ENCODE measurements at places on chromosomes 16 and 17.

- DNase-seq = no peak
Observed at GRCh38 chr16:83441517-83441916, 366.3 kb upstream of the HSBP1 start.

DNA sequence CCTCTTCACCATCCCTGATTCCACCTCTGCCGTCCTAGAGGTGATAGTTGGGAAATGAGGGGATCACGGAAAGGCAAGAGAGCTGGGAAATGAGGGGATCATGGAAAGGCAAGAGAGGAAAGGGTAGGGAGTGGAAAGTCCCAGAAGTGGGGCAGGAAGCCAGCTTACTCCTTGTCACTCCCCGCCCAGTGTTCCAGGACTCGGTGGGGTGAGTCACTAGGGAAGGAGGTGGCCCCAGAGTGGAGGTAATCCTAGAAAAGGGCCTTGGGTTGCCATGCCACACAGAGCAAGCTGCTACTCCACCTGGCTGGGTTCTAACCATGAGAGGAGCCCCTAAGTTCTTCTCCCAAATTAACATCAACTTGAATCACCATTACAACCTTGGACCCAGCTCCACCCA is 14.8 kb downstream of the ALOXE3 start:
- DNase-seq = no peak

- no peak for DNase-seq
Observed at GRCh38 chr17:7253082-7253481, 1.1 kb downstream of the ELP5 start.

DNA sequence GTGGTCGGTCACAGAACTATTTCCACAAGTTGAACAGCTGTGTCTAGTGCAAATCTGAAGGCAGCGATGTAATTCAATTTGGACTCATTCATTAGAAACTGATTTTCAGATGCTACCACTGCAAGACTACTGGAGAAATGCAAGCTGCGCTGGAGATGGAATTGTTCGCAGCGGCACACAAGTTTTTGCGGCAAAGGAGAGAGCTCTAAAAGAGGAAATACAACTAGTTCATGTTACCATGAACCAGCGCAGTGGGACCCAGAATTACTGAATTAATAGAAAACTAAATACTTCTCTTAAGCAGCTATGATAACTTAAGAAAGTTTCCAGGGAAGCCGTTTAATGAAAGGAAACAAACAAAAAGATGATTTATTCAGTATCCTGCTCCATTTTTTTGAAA is 1.9 kb downstream of the CREBBP start:
- DNase-seq = no peak

DNA sequence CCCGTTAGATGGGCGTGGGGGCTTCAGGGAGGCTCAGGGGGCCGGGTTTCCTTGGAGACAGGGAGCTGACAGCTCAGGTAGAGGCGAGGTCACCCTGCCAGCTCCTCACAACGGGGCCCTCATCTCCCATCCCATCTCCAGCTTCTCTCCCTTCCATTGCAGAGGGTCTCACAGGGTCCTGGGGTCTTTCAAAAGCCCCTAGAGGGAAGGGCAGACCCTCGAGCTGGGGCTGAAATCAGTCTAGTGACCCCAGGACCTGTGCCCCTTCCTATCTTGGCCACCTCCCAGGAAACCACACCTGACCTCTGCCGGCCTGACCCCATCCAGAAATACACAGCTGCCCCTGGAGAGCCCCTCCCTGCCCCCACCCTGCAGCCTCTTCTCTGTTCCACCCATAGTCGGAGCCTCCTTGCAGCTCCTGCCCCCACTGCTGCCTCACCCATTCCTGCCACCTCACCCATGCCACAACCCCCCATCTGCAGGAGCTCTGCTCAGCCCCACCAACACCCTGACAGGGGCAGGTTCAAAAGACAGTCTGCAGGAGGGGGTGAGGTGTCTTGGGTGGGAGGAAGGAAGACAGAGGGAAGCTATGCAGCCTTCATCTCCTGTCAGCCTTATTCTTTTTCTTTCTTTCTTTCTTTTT is 23.4 kb downstream of the PIK3R5 start:
- no peak for DNase-seq

DNA sequence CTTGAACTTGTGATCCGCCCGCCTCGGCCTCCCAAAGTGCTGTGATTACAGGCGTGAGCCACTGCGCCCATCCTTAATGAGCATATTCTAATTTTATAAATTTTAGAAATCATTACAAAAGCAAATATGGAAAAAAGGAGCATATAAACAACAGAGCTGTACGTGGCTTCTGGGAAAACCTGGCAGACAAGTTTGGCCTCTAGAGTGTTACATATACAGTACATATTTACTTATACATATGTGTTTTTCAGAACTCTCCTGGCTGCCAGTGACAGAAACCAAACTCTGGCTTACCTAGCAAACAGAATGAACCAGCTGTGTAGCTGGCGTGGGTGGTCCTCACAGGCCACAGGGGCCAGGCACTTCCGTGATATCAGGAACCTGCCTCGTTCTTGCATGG is 10.1 kb downstream of the DRC3 start:
- DNase-seq = no peak

GRCh38 chr17:6555331-6556120 is 829 bp downstream of the PITPNM3 start:
- no peak for DNase-seq

DNA sequence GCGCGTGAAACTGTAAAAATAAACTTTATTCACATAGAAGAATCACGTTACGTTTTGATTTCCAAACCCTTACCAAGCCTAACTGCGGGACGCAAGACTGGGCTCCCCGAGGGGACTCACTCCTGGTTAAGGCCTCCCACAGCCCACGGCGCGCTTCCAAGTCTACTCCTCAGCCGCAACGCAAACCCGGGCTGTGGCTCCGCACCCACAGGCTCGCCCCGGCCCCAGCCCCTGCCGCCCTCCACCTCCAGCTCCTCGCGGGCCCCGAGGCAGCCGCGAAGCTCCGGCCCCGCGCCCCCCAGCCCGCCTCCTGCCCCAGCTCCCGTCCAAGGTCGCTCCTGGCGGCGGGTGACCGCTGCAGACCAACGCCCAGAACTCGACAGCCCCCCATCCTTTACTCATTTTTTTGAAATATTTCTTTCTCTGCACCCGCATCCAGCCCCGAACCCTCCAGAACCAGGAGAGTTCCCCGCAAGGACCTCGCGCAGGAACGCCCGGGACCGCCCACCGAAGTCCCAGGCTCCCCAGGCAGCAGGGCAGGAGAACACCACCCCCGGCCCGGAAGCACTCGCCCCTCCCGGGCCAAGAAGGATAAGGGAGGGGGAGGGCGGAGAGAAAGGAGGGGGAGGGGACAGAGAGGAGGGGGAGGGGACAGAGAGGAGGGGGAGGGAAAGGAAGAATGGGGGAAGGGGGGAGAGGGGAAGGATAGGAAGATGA is 912 bp downstream of the USP22 start:
- no peak for DNase-seq

DNA sequence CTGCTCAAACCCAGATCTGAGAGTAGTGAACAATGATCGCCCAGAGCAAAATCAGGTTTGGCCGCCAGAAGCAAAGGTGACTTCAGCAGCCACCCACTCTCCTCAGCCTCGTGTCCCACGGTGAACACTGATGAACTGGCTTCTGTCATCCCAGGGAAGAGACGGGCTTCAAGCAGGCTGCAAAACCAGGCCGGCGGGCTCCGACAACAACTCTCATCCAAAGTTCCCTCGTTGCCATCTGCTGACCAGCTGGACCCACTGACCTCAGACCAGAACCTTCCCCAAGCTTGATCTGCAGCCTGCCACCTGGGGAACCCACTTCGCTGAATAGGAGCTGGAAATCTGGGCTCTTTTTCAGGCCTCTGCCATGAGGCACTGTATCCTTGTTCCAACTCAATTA is 69.6 kb upstream of the MRTFB start:
- DNase-seq = no peak

GRCh38 chr17:65229621-65229995 is 92.4 kb downstream of the RGS9 start:
- DNase-seq = no peak

DNA sequence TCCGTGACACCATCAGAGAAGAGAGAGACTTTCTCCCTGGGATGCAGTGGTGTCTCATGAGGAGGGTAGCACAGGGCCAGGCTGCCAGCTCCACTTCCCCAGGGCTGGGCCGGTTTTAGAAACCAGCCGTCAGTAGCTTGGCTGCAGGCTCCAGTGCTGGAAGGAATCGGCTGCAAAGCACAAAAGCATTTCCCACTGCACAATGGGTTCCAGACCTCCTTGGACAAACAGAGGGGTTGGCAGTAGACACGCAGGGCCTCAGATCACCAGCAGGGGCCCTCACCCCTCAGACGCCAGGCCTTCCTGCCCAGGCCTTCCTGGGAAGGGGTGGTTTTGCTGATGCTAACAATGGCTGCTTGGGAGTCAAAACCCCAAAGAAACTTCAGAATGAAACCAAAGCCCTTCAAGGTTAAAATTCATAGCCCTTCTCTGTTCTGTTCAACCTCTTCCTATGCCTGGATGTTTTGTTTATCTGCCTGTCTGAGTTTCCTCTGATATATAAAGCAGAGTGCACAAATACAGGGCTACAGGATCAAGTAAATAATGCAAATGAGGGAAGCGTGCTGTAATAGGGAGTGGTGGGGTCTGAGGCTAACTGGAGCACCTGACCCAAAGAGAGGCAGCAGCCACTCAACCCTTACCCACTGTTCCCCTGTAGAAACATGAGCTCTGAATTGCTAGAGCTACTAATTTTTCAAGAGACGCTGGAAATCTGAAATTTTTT is 26.2 kb downstream of the TEKT5 start:
- peak; percentile 0 for DNase-seq

DNA sequence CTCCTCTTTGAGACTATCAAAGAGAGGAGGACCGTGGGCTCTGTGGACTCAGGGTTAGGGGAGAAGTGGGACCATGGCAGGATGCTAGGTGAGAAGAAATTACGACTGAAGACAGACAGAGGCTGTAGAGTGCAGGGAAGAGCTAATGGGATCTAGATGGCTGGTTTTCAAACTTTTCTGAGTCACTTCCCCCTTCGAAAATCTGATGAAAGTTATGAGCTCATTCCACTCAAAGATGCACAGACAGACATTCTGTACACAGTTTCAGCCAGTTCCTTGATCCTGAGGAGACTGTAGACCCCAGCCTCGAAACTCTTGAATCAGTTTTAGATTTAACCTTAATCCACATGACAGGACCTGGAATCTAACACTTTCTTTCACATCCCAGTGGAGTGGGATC is 40.7 kb downstream of the RGS9 start:
- no peak for DNase-seq

DNA sequence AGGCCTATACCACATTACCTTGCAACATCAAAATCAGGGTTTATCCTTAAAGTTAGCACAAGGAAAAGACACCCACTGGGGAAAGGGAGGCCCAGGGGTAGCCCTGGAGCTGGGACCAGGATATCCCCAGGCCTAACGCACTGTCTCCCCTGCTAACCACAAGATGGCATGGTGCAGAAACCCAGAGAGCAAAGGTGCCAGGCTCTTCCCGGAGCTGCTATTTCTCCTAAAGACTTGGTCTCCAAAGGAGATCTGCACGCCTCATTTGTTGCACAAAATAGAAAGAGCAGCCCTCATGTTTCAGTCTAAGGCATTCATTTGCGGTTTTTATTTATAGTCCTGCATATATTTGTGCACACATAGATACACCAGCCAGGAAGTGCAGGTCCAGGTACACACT is 408.6 kb downstream of the SOX9 start:
- DNase-seq = no peak

DNA sequence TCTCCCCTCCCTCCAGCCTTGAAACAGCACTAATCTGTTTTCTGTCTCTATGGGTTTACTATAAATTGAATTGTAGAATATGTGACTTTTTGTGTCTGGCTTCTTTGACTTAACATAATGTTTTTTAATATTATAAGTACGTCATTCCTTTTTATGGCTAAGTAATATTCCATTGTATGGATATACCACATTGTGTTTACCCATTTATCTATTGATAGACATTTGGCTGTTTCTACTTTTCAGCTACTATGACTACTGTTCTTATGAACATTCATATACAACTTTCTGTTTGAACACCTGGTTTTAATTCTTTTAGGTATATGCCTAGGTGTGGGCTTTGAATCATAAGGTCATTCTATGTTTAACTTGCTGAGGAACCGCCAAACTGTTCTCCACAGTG is 961.9 kb downstream of the CDH8 start:
- DNase-seq = no peak

GRCh38 chr17:75894049-75894733 is 2.6 kb downstream of the TRIM65 start:
- DNase-seq = no peak

DNA sequence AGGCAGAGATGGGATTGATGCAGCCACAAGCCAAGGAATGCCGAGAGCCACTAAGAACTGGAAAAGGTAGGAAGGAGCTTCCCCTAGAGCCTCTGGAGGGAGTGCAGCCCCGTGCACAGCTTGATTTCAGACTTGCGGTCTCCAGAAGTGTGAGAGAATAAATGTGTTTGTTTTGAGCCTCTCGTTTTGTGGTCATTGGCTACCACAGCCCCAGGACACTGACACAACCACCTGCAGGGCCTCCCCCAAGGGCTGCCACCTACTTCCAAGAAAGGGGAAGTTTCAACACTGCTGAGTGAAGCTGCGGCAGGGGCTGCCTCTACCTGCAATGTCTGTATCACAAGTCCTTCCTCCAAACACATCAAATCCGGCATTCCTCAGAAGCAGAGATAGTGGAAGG is 346.9 kb downstream of the C16orf95 start:
- no peak for DNase-seq

- DNase-seq = no peak
Observed at GRCh38 chr16:80283466-80284392, 257.1 kb upstream of the DYNLRB2 start.

GRCh38 chr16:66551348-66551759 is 1.0 kb upstream of the CKLF start:
- DNase-seq = no peak

DNA sequence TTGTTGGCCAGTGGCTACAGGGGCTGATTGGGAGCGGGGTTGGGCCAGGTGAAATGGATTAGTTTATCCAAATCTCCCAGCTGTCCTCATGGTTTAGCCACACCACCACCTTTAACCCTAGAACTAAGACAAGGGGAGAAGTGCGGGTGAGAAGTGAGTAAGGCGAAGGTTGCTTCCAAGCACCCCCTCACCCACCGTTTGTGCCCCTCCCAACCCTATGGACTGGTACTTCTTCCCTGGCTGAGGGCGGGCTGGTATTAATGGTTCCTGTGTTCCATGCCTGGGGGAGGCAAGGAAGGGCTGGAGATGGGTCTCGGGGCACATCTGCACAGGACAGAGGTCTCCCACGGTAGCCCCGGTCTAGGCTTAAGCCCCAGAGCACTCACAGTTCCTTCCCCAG is 25.1 kb downstream of the NT5M start:
- no peak for DNase-seq

DNA sequence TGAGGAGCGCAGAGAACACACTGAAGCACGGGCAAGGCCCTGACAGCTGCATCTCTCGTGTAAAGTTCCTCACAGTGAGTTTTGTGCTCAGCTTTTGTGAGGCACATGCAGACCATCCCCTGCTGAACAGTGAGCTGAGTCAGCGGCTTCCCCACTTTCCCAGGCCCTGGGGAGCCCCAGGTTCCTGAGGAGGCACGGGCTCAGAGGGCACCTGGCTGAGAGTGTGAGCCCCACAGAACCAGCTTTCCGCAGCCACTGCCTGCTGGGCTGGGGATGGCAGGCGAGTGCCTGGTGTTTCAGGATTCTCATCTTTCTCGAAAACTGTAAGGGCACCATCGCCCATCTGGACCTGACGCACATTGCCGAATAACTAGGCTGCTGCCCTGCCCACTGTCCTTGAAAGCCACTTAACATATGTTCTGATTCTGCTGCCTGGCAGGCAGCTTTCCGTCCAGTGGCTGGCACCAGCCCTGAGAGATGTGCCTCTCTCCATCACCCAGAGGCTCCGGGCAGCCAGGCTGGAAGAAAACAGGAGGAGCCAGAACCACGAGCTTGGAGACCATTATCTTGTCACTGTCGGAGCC is 266.7 kb upstream of the FOXF1 start:
- DNase-seq = no peak

Measured in stimulated activated CD4-positive, alpha-beta T cell treated with anti-CD3 and anti-CD28 coated beads, Interleukin-1b, Interleukin-23, amount 100 ng/mL, for 1 hour (primary cell).